ENCODE measurements at places on chromosomes 6 and 20.

- no peak for DNase-seq
Measured at GRCh38 chr6:151434369-151434768, 17.6 kb downstream of the RMND1 start.

DNA sequence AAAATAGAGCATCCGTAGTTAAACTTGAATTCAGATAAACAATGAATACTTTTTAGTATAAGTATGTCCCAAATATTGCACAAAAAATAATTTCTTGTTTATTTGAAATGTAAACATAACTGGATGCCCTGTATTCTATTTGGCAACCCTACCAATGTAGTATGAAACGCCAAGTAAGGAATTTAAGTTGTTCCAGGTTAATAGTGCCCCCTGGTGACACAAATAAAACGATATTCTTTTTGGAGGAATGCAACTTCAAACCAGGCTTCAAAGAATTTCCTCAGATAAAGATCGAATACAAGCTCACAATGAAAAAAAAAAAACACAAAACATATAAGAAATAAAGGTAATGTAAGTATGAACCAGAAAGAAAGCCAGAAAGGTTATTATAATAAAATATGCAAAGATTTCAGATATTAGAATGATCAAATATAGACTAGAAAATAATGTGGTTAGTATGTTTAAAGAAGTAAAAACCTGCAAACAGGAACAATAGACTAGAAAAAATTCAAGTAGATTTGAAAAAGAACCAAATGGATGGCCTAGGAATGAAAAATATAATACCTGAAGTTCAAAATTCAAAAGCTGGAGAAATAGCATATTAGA, 18.4 kb upstream of the AKAP7 start:
- no peak for DNase-seq

DNA sequence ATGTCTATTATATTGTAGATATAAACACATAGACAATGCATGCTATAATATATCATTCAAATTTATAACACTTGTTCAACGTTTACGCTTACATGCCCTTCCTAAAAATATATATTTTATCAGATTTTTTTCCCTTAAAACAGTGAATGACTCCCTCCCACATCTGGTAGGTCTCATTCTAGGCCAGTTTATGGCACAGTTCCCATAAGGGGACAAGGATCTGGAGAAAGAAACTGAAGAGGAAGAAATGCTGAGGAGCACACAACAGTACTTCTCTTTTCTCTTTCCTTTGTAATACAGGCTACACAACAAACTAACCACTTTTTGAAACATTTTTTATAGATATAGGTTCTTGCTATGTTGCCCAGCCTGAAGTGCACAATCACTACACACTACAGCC, 48.6 kb upstream of the RCAN2 start:
- no peak for DNase-seq

- DNase-seq: no peak
Measured at GRCh38 chr20:32982617-32983458, 21.4 kb downstream of the SUN5 start.

DNA sequence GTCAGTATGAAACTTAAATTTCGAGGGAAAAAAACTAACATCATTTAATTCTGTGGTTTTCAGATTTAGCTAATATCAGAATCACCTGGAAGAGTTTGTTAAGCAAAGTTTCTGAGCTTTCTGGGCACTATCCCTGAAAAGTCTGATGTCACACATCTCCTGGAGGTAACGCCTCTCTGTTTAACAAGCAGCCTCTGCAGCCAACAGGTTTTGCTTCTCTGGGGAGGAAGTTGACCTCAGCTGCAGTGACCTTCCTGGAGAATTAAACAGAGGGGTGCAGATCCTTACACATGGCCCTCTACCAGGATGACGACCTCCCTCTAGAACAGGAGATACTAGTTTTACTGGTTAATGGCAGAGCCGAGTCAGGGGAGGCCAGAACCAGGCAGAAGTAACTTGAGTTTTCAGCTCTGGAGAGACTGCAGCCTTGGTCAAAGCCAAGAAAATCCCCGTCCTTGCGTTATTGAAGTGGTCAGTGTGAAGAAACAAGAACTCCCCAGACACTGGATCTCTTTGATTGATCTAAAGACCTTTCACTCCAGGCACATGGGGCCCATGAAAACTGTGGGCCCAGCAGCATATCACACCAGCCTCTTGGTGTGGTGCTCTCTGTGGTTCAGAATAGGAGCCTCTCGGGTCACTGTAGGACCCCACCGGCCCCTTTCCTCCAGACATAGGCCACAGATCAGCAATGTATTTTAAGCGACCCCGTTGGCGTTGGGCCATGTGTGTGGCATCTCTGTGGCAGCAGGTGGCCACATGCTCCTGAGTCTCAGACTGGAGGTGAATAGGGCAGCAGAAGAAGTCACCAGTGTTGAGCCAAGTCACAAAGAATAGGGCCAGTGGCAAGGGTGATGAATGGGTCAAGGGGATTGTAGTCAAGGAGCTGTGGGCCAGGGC, 33.4 kb upstream of the CCR6 start:
- no peak for DNase-seq

GRCh38 chr20:46040902-46041535, 12.0 kb downstream of the SLC12A5 start:
- no peak for DNase-seq

- no peak for DNase-seq
Measured at GRCh38 chr6:149125309-149125708, 192.2 kb upstream of the TAB2 start.

GRCh38 chr20:8366303-8366923, 234.3 kb downstream of the PLCB1 start:
- no peak for DNase-seq

DNA sequence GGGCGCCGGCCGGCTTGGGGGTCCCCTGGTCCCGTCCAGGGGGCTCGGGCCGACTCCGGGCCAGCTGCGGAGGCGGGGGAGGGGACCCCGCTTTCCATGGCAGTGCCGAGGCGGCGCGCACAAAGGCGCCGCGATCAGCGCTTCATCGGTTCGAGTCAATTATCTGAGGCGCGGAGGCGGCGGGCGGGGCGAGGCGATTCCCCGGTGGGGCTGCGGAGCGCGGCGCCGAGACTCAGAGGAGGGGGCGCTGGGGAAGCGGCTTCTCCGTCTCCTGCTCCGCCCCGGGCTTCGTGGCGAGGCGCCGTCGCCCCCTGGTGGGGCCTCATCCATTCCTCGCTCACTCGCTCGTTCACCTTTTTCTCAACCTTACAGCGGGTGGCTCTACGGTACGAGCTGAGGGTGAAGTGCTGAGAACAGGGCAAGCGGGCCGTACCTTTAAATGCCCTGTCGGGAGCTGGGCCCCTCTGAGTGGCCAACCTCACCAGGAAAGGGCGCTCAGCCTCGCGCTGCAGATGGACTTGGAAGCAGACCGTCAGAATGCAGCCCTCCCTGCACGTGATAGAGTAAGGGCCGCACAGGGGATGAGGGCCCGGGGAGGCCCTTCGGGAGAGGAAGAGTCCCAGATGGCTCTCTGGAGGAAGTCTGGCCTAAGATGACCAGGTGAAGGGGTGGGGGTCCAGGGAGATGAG, 39.9 kb downstream of the SLC52A3 start:
- no peak for DNase-seq

DNA sequence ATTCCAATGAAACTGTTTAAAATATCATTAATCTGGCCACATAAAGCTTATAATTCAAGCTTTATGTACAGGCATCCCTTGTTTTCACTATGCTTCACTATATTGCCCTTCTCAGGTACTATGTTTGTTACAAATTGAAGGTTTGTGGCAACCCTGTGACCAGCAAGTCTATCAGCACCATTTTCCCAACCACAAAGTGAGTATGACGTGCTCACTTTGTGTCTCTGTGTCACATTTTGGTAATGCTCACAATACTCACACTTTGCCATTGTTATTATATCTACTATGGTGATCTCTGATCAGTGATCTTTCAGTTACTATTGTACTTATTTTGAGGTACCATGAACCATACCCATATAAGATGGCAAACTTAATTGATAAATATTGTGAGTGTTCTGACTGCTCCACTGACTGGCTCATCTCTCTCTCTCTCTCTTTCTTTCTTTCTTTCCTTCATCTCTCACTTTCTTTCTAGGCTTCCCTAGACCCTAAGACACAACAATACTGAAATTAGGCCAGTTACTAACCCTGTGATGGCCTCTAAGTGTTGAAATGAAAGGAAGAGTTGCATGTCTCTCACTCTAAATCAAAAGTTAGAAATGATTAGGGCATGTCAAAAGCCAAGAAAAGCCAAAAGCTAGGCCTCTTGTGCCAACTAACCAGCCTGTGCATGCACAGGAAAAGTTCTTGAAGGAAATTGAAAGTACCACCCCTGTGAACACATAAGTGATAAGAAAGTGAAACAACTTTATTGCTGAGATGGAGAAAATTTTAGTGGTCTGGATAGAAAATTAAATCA, 227.9 kb downstream of the BCAS1 start:
- DNase-seq: no peak

DNA sequence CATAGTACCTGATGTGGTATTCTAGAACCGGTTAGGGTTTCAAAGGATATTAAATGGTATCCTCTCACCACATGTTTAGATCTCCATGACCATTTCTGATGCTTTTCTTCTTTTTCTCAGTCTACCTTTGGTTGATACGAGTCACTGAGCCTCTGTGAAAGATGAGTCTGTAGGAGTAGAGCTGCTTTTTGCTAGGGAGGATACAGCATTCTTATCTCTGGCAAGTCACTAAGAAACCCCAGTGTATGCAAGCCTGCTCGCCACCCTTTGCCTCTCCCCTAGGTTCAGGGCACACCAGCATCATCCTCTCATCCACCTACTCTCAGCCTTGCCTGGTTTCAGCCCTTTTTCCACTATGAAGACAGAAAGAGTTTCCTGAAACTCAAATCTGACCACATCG, 89.9 kb downstream of the MTFR2 start:
- DNase-seq: no peak

- no peak for DNase-seq
Measured at GRCh38 chr6:169798764-169799473, 47.5 kb downstream of the ERMARD start.

GRCh38 chr6:17987697-17988421, 424 bp upstream of the KIF13A start:
- DNase-seq: no peak

DNA sequence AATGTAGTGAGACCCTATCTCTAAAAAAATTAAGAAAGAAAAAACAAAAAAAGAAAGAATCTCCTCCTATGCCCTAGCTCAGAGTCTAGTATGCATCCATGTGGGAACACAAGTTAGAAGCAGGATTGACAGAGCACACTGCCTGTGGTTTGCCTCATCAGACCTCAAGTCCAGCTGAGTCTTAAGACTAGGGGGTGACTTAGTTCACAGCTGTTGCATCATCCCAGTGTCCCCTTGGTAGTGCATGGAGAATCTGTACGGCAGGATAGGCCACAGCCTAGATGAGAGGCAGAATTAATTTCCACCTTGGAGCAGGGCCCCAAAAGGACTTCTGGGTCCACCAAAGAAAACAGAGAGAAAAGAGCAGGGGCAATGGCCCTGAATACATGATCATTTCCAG, 13.7 kb downstream of the PNPLA1 start:
- DNase-seq: no peak

- DNase-seq: no peak
Measured at GRCh38 chr6:32116674-32117073, 7.5 kb upstream of the TNXB start.

DNA sequence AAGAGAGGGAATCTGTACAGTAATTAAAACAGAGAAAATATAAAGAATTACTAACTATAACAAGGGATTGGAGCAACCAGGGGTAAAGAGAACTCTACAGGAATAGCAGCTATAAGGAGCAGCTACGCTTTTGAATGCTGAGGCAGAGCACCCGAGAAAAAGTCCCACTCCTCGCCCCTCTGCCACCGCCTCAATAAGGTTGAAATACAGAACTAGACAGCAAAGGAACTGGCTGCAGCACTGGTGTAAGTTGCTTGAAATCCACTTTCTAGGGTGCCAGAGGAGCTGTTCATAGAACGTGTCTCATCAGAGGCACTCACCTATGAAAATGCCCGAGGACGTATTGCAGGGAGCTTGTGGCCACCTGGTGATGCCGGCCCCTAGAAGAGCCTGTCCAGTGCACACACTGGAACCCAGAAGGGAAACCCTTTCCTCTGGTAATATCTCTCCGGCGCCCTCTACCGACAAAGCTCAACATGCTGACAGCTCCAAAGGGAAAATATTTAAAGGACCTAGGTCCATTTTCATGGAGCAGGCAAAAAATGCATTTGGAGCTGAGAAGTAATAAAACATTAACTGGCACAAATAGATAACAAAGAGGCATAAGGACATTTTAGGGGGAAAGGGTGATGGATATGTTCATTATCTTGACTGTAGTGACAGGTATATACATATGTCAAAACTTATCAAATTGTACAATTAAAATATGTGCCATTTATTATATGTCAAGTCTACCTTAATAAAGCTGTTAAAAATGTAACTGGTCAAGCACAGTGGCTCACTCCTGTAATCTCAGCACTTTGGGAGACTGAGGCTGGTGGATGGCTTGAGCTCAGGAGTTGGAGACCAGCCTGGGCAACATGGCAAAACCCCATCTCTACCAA, 137.4 kb upstream of the HDAC2 start:
- DNase-seq: no peak

DNA sequence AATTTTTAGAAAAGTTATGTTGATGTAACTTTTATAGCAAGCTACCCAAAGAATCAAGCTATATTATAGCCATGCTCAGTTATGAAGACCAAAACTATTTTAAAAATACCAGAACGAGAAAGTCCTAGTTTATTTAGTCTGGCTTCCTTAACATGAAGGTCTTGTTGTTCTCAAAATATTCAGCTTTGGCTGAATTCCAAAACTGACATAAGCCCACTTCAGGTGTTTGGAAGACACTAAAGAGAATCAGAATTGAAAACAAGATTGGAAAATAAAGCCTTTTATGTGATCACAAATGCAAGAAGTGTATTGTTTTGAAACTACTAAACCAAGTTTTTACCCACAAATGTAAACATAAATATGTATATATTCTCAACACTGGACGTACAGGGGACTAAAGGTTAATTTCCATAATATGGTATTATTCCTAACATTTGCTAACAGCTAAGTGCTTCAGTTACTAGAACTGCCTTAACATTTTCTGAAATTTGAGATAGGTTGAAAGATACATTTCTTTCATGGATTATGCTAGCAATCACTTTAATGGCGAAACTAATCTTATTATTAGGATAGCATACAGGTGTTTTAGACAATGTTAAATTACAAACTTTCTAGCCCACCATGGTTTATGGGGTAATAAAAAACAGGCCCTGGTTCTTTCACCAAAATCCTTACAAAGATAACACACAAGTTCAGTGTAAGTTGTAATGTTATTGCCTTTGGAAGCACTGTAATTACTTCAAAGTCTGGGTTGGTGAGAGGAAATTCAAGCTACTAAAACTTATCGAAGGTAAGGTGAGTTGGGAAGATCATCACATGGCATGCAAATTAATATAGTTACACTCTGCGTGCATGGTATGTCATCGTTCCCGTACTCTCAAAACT, 1.6 kb downstream of the MAP3K5 start:
- no peak for DNase-seq

GRCh38 chr20:1190847-1191246, 6.1 kb upstream of the TMEM74B start:
- DNase-seq: no peak

GRCh38 chr20:36887752-36888090, 11.8 kb downstream of the TLDC2 start:
- DNase-seq: no peak

- DNase-seq: no peak
Measured at GRCh38 chr6:84026721-84027164, 6.8 kb upstream of the MRAP2 start.

Measured in activated CD8-positive, alpha-beta memory T cell treated with anti-CD3 and anti-CD28 coated beads for 4 hours (primary cell).